ENCODE measurements at places on chromosomes 2 and 18. TPM values are rescaled to one million over a fixed set of nuclear protein-coding genes. Genes with fewer than 3 reads are reported as not detected.

- DNase-seq = no peak
- H3K27me3 ChIP-seq = no peaks in the 10 kb centered on the region
- H3K4me1 ChIP-seq = peaks cover 8% of the 10 kb centered on the region
Observed at GRCh38 chr2:217074576-217075255, 214.9 kb upstream of the TNP1 start.

Gene VAMP5
- 48.8 TPM for total RNA-seq

DNA sequence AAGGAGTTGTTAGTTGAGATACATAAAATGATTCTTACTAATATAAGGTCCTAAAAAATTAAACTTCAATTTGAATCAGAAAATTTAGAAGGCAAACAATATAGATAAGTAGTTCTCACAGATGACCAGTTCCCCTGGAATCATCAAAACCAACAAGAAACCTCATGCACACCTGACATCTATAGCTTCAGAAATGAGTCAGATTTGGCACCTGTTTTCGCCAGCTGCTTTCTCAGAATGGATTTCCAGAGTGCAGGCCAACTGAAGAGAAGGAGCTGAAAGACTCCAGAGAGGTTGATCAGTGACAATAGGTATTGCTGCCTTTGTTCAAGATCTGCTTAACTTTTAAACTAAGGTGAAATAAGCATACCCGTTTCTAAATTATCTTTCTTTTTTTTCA lies 192.4 kb downstream of the RDH14 start:
- H3K27ac ChIP-seq = no peak overlapping the region
- no peaks in the 10 kb centered on the region for H3K4me1 ChIP-seq
- H3K4me3 ChIP-seq = no peak overlapping the region
- H3K36me3 ChIP-seq = no peaks in the 10 kb centered on the region

Gene DES
- 97.8 TPM for total RNA-seq

- H3K27me3 ChIP-seq = no peaks in the 10 kb centered on the region
- no peak overlapping the region for H3K27ac ChIP-seq
- H3K36me3 ChIP-seq = no peaks in the 10 kb centered on the region
- H3K4me1 ChIP-seq = peaks cover 6% of the 10 kb centered on the region
Observed at GRCh38 chr2:184599054-184599871, 934 bp downstream of the ZNF804A start.

GRCh38 chr2:230472621-230473018 lies 56.6 kb downstream of the SP100 start:
- no peak overlapping the region for H3K4me3 ChIP-seq
- H3K4me1 ChIP-seq = no peaks in the 10 kb centered on the region
- H3K27me3 ChIP-seq = no peaks in the 10 kb centered on the region
- H3K36me3 ChIP-seq = no peaks in the 10 kb centered on the region
- H3K27ac ChIP-seq = no peak overlapping the region

DNA sequence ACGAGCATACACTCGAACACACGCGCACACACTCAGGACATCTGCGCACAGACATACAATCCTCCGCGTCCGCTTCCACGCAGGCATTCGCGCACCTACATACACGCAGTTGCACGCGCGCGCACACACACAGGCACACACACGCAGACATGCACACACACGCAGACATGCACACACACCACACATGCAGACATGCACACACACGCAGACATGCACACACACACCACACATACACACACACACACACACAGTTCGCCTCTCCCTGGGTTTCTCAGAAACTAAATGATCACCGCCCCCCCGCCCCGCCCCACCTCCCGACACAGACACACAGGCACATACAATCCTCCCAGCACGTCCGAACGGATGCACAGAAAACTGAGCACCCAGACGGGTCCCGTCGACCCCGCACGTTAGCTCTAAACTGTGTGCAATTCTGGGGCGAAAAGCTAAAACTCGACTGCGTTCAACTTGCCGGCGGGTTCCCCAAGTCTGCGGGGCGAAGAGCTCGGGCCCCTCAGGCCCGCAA lies 1.0 kb downstream of the EPHA4 start:
- no peaks in the 10 kb centered on the region for H3K27me3 ChIP-seq
- peaks cover 12% of the 10 kb centered on the region for H3K4me1 ChIP-seq
- H3K27ac ChIP-seq = peak overlapping the region; percentile 44
- peak; percentile 24 for DNase-seq
- no peaks in the 10 kb centered on the region for H3K36me3 ChIP-seq
- peak overlapping the region; percentile 48 for H3K4me3 ChIP-seq

DNA sequence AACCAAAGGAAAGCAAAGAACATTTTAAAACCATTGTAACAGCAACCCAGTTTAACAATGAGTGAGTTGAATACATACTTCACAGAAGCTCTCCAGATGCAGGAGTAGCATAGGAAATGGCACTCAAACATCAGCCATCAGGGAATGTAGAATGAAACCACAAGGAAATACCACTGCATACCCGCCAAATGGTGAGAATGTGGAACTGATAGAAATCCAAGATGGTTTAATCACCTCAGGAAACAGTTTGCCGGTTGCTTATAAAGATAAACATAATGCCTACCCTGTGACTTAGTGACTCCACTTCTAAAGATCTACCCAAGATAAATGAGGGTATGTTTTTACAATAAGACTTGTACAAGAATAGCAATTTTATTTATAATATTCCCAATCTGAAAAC lies 132.0 kb downstream of the GALNT1 start:
- no peaks in the 10 kb centered on the region for H3K27me3 ChIP-seq
- H3K27ac ChIP-seq = no peak overlapping the region
- DNase-seq = no peak
- no peaks in the 10 kb centered on the region for H3K36me3 ChIP-seq

Gene IL36B
- not detected for total RNA-seq

DNA sequence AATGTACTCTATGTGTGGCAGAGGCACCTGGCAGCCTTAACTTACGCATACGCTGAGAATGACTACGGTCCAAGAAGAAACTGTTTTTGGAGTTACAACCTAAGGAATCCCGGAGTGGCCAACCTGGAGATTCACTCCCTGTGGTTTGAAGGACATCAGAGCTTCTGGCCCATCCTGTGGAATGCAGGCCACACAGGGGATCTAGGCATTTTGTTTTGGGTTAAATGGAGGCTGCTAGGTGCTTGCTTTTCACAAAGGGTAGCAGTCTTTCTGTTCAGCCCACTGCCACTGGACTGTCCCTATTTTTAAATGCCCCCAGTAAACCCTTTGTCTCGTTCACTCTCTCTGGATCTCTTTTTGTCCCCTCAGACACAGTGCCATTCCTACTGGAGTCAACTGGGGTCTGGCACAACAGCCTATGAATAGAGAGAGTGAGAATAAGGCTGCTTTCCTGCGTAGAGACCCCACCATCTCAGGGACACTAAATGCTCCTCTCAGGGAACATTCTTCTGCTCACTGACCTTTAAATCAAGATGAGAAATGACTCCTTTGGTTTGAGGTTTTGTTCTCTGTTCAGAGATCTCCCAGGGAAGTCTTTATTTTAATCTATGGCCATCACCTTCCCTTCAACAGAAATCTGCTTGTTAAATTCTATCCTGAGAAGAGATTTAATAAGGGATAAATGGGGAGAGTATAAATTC lies 124.9 kb downstream of the B3GNT2 start:
- H3K4me1 ChIP-seq = peaks cover 5% of the 10 kb centered on the region
- no peak overlapping the region for H3K4me3 ChIP-seq
- H3K27me3 ChIP-seq = no peaks in the 10 kb centered on the region
- DNase-seq = no peak
- no peaks in the 10 kb centered on the region for H3K36me3 ChIP-seq

- no peaks in the 10 kb centered on the region for H3K4me1 ChIP-seq
- H3K36me3 ChIP-seq = no peaks in the 10 kb centered on the region
- no peak overlapping the region for H3K27ac ChIP-seq
- H3K27me3 ChIP-seq = no peaks in the 10 kb centered on the region
Observed at GRCh38 chr2:65417509-65418085, 14.8 kb downstream of the SPRED2 start.

DNA sequence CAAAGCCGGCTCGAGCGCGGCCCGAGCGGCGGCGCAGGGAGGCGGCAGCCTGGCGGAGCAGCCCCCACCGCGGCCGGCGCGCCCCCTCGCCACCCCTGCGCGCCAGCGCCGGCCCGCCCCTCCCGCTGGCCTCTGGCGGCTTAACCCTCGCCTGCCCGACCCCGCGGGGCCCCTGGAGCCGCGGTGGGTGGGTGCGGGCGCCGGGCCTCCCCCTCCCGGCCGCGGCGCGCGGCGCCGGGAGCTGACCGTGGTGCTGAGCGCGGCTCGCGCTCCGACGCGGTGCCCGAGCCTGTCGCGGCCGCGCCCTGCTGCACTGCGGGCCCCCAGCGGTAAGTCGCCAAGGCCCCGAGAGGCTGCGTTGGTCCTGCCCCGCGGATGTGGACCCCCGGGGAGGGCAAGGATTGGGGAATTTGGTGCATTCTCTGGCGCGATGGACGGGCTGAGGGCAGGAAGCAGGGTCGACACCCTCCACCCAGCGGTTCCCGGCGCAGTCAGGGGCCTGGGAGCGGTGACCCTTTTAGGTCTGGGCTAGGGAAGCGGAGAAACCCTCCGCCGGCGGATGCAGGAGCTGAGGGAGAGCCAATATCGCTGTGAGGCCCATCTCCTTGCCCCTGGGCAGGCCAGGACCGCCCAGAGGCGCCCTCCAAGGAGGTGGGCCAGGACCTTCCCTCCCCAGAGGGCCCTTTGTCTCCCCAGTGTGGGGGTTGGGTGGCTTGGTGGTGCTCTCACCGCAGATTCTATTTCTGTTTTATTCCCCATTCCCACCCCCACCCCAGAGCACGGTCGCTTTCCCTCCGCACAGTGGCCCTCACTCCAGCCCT lies 923 bp downstream of the AMER3 start:
- no peak overlapping the region for H3K27ac ChIP-seq
- H3K4me1 ChIP-seq = peaks cover 4% of the 10 kb centered on the region
- no peak for DNase-seq
- no peaks in the 10 kb centered on the region for H3K27me3 ChIP-seq
- H3K4me3 ChIP-seq = no peak overlapping the region

Gene GMCL1
- total RNA-seq = 9.4 TPM

GRCh38 chr2:190766595-190766994 lies 114.0 kb upstream of the GLS start:
- no peaks in the 10 kb centered on the region for H3K36me3 ChIP-seq
- H3K27ac ChIP-seq = no peak overlapping the region
- H3K27me3 ChIP-seq = no peaks in the 10 kb centered on the region
- no peak overlapping the region for H3K4me3 ChIP-seq

Gene IL1B
- 2.0 TPM for total RNA-seq

GRCh38 chr2:88815697-88816096 lies 124.2 kb downstream of the RPIA start:
- H3K36me3 ChIP-seq = no peaks in the 10 kb centered on the region
- no peak overlapping the region for H3K27ac ChIP-seq
- no peak for DNase-seq
- no peaks in the 10 kb centered on the region for H3K4me1 ChIP-seq
- H3K4me3 ChIP-seq = no peak overlapping the region
- no peaks in the 10 kb centered on the region for H3K27me3 ChIP-seq

- H3K27me3 ChIP-seq = no peaks in the 10 kb centered on the region
- no peak overlapping the region for H3K27ac ChIP-seq
- no peaks in the 10 kb centered on the region for H3K36me3 ChIP-seq
- DNase-seq = no peak
- H3K4me3 ChIP-seq = no peak overlapping the region
Observed at GRCh38 chr2:151638191-151638933, 95.9 kb downstream of the NEB start.

DNA sequence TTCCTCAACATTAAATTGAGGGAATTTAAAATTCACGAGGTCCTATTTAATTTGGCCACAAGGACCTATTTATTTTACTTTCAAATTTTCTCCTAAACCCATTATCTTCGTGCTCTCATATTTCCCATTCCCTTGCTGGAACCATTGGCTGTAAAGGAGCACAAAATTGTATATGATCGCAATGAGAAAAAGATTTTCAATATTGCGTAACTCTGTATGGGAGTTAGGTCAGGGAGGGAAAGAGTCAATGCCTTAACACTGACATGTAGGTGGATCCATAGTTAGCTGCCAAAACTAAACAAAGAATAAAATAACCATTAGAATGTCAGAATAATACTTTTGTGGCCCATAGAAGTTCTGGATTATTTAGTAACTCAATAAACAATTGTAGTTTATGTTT lies 40.6 kb upstream of the ZC3H15 start:
- H3K4me3 ChIP-seq = no peak overlapping the region
- no peaks in the 10 kb centered on the region for H3K36me3 ChIP-seq

Gene FIGN
- 13.5 TPM for total RNA-seq

Gene GPR75
- total RNA-seq = 3.2 TPM

Gene FLACC1
- not detected for total RNA-seq

Gene ANTXR1
- total RNA-seq = 157 TPM

Gene ST8SIA3
- total RNA-seq = not detected

GRCh38 chr2:225994748-225995405 lies 595.4 kb downstream of the NYAP2 start:
- no peaks in the 10 kb centered on the region for H3K27me3 ChIP-seq
- H3K27ac ChIP-seq = no peak overlapping the region
- DNase-seq = no peak
